ENCODE measurements at places on chromosomes 3 and 15. TPM values are rescaled to one million over a fixed set of nuclear protein-coding genes. Genes with fewer than 3 reads are reported as not detected.

Gene MUC20
- 5.0 TPM for total RNA-seq

Gene FRMD5
- 0.09 TPM for total RNA-seq

DNA sequence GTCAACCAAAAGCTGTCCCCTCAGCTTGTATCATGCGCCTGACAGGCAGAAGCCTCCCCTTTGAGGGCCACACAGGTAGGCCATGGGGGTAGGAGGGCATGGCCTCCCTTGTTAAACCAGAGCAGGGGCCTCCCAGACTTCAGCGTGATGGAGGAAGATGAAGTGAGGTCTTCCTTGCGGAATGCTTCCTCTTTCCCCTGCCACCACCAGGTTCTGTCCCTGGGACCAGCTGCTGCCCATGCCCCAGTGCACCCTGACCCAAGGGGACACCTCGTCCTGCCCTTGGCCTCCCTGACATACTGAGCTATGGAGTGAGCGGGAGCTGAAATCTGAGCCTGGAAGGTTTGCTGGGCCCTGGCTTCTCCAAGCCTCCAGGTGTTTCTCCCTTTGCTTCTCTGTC, 26.7 kb downstream of the SSUH2 start:
- H3K36me3 ChIP-seq: no peaks in the 10 kb centered on the region
- H3K27ac ChIP-seq: no peak overlapping the region
- no peak for DNase-seq
- no peaks in the 10 kb centered on the region for H3K27me3 ChIP-seq
- H3K4me1 ChIP-seq: peaks cover 2% of the 10 kb centered on the region

DNA sequence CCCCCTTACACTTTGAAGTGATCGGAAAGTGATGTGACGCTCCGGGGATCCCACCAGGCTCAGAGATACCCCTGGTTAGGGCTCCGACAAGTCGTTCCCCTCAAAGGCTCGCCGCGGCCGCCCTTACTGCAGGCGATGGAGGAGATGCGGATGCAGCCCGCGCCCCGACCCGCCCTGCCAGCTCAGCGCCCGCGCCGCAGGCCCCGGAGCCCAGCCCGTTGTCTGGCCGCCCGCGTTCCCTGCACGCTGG, 228 bp downstream of the GLT8D1 start:
- no peak for DNase-seq
- peaks cover 21% of the 10 kb centered on the region for H3K36me3 ChIP-seq
- no peaks in the 10 kb centered on the region for H3K27me3 ChIP-seq
- peak overlapping the region; percentile 86 for H3K27ac ChIP-seq
